ENCODE measurements at places on chromosomes 7 and 10.
A peak's percentile ranks its signal among the peaks of the same experiment; 100 is the strongest.

- DNase-seq: no peak
These were observed 582 bp downstream of the STEAP2 start for GRCh38 chr7:90212149-90212495.

DNA sequence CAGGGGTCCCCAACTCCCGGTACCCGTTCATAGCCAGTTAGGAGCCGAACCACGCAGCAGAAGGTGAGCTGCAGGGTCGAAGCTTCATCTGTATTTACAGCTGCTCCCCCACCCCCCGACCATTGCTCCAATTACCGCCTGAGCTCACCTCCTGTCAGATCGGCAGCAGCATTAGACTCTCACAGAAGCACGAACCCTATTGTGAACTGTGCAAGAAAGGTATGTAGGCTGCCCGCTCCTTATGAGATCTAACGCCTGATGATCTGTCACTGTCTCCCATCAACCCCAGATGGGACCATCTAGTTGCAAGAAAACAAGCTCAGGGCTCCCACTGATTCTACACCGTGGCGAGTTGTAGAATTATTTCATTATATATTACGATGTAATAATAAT is 14.6 kb upstream of the AZGP1 start:
- no peak for DNase-seq

GRCh38 chr7:108165723-108166122 is 35.6 kb upstream of the LAMB4 start:
- DNase-seq: no peak

GRCh38 chr7:103993551-103993950 is 4.1 kb upstream of the RELN start:
- no peak for DNase-seq

DNA sequence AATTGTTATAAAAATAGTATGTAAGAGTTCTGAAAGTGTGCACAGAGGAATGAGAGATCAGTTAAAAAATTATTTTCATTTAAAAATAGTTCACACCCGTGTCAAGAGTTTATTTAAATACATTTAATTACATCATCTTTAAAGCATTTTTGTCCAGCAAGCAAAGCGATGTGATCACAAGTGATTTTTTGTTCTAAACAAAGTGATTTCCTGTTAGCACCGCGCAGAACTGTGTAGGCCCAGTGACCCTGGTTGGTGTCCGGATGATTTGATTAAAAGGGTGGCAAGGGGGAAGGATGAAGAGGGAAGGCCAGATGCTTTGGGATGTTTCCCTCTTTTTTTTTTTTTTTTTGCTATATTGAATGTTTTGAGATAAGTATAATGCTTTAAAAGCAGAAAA is 227.8 kb upstream of the PITRM1 start:
- DNase-seq: no peak

DNA sequence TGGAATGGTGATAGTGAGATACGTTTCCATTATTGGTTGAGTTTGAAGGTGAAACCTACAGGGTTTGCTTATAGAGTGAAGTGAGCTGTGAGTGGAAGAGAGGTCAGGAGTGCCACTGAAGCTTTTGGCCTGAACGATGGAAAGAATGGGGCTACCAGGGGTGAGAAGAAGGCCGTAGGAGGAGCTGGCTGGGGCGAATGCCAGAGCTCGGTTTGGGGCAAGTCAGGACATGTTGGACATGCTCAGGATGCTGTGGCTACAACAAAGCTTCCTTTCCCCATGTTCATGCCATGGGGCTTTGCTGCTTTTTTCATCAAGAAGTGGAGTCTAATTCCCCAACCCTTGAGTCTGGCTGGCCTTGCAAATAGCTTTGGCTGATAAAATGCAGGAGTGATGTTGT is 253.7 kb downstream of the GLRX3 start:
- no peak for DNase-seq

DNA sequence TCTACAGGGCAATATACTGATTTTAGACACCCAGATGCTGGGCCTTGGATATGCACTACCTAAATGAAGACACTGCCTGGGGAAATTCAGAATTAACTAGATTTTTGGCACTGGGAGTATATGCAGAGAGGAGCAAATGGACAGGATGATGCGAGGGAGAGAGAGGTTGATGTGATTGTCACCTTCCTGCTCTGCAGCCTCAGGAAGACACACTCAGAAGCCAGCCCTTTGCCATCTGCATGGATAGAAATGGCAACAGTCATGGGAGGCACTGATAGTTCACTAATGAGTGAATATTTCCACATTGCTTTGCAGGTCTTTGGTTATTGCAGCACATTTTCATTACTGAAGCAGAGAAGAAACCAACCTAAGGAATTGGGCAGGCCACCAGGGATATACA is 397.2 kb upstream of the NFE2L3 start:
- no peak for DNase-seq

GRCh38 chr7:97272237-97272975 is 154.9 kb downstream of the SDHAF3 start:
- DNase-seq: no peak

GRCh38 chr7:132407764-132408163 is 168.5 kb downstream of the PLXNA4 start:
- DNase-seq: no peak

DNA sequence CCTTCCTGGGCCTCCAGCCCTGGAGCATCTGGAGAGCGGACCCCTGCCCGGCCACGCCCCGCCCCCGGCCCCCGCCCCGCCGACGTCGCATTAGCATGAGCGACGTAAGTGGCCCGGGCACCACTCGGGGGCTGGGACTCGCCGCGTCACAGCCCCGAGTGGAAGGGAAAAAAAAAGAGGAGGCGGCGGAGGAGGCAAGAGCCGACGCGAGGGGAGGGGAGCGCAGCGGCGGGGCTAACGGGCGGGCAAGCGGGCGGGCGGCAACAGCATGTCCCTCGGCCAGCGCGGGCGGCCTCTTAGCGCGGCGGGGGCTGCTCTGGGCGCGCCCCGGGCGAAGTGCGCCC is at the start of gene SLC18A3:
TSS of gene SLC18A3 (plus strand) at position 197 of the 344 bp plus-strand sequence. CDS start 431 bp downstream, outside the sequence.
- no peak for DNase-seq

- DNase-seq: no peak
These were observed 40.2 kb upstream of the PROSER2 start for GRCh38 chr10:11782793-11783557.

GRCh38 chr10:22333975-22334282 is 11.4 kb upstream of the SPAG6 start:
- DNase-seq: no peak

DNA sequence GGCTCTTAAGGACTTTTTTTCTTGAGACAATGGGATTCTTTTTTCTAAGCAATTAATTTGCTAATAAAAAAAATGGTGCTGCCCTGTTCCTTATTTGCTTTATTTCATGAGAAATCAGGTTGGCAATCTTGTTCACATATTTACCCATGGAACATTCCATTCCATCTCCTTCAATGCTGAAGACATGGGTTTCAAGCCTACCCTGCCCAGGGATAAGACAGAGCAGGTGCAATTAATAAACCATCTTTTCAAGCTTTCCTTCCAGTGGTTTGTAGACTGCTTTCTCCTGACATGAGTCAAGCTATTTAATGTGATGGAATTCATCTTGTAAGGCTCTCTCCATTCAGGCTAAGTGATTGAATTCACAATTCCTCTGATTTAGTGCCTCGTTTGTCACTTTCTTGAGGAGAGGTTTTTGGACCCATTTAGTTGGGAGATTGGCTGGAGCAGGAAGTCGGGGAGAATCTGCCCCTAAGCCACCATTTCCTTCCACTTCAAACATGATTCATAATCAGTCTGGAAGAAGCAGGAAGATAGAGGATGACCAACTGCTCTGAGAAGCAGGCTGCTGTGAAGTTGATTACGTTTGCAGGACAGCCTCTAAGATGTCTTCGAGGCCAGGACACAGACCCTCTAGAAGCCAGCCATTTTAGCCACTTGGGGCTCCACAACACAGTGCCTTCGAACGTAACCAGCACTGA is 552.4 kb upstream of the GALNT17 start:
- no peak for DNase-seq

DNA sequence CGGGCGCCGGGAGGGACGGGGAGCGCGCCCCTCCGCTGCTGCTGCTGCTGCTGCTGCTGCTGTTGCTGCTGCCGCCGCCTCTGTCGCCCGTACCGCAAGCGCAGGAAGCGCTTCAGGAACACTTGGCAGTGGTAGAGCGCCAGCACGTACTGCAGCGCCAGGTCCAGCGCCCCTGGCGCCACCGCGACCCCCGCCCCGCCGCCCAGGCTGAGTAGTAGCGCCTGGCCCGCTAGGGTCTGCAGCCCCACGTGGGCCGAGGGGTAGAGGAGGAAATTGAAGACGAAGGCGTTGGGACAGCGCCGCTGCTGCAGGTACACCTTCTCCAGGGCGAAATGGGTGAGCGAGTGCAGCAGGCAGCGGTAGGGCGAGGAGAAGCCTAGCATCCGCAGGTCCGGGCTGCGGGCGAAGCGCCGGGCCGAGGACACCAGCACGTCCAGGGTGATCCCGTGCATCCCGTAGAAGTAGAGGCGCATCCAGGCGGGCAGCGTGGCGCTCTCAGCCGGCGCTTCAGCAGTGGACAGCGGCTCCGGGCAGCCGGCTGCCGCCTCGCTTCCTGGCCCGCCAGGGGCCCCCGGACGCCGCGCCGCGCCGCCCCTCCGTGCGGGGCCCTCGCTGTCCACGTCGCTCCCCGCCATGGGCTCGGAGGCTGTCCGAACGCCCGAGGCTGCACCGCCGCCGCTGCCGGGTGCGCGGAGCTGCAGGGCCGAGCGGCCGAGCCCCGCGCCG is at the start of gene TMEM229A:
TSS of gene TMEM229A (minus strand) at position 699 of the 726 bp plus-strand sequence. CDS start at position 635, 64 bp downstream.
- peak; percentile 32 for DNase-seq

GRCh38 chr7:39044489-39044888 is 66.8 kb downstream of the POU6F2 start:
- DNase-seq: no peak

DNA sequence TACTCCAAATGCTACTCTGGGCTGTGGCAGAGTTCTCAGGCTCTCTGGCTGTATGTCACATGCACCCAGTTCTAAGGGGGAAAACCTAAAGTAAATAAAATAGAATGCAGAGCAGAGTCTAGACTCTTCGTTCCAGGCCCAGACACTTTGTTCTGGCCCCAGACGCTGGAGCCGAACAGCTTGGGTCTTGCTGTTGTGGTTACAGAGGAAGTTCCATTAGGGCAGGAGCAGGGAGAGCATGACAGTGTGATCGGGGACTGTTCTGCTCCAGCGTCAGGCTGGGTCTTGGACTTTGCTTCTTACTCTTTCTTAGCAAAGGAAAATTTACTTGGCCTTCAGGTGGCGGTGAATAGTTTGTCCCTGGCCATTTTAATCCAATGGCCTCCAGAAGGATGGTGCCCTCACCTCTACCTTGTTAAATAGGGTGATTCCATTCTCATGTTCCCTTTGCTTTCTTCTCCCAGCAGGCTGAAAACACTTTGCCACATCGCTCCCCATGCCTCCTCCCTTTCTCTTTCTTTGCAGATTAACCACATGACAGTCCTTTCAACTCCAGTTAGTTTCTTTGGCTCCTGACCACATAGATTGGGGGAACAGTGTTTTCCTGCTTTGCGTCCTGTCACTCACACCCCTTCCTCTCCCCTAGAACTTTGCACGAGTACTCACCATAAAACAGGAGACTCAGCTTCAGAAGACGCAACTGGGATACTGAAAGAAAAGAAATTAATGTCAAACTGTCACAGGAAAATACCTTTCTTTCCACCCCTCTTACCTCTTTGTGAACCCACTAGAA is 730.8 kb downstream of the SUGCT start:
- no peak for DNase-seq

GRCh38 chr10:71040846-71041605 is 152.7 kb upstream of the PCBD1 start:
- no peak for DNase-seq

DNA sequence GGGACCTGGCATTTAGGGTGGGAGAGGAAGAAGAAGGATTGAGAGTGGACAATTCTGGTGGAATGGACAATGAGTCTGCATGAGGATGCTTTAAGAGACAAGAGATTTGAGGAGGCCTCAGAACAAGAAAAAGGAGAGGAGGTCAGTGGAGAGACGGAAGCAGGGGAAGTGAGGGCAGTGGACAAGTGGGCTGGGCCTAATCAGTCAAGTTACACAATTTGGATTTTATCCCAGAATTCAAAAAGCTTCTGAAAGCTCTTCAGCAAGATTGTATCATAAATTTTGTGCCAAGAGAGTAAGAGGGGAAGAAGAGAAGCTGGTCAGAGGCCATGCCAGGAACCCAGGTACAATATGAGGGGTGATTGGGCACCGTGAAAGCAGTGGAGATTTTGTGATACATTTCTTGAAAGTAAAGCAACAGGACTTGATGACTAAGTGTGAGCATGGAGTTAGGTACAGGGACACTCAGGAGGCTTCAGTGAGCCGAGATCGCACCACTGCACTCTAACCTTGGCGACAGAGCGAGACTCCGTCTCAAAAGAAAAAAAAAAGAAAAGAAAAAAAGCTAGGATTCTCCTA is 19.3 kb upstream of the TSPAN13 start:
- no peak for DNase-seq

DNA sequence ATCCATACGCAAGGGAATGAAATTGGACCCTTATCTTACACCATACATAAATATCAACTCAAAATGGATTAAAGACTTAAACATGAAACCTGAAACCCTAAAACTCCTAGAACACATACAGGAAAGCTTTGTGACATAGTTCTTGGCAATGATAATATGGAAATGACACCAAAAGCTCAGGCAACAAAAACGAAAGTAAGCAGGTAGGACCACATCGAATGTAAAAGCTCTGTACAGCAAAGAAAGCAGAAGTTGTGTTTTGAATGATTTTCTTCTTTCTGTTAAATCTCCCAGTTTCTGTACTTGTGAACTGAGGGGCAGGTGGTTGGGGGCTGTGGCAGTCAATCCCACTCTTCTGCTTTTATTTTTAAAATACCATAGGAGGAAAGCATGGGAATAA is 368.4 kb upstream of the PODXL start:
- no peak for DNase-seq

GRCh38 chr10:90930971-90931871 is 10.3 kb upstream of the ANKRD1 start:
- no peak for DNase-seq

DNA sequence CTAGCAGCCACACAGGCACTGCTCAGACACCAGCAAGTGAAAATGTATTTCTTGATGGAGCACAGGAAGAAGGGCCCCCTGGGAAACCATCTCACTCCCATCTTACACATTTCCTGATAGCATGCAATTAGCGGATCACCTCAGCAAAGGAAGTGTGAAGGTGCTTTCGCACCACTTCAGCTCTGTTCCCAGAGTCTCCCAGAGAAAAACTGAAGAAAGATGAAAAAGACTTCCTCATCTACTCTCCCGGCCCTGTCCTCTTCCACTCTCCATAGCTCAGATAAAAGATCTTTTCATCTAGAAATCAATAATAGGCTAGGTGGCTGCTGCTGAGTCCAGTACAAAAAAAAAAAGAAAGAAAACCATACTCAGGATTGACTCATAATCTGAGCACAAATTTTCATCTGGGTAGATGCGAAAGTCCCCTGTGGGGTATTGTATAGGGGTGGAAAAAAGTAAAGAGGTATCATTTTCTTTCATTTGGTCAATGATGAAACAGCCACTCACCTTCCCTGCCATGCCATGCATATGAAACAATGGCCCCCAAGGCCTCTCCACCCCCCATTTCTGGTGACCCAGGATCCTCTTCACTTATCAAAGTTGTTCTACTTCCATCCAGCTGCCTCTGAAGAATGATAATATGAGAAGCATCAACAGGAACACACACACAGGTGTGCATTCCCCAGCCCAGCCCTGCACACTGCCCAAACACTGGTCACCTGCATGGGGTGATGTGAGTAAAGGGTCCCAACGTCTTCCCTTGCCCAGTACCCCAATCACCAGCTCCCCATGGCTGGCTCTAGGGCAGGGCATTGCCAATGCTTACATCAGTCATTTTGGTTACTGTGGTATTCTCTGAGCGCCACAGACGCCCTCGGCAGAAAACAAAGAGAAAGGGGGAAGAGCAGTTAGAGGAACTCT is 48.8 kb upstream of the DGKI start:
- DNase-seq: peak; percentile 59

- DNase-seq: no peak
These were observed 547.8 kb downstream of the SORCS3 start for GRCh38 chr10:105188737-105189462.

- DNase-seq: no peak
These were observed 723.6 kb downstream of the INHBA start for GRCh38 chr7:40979296-40979695.
